ENCODE measurements at places on chromosomes 6 and 20.

DNA sequence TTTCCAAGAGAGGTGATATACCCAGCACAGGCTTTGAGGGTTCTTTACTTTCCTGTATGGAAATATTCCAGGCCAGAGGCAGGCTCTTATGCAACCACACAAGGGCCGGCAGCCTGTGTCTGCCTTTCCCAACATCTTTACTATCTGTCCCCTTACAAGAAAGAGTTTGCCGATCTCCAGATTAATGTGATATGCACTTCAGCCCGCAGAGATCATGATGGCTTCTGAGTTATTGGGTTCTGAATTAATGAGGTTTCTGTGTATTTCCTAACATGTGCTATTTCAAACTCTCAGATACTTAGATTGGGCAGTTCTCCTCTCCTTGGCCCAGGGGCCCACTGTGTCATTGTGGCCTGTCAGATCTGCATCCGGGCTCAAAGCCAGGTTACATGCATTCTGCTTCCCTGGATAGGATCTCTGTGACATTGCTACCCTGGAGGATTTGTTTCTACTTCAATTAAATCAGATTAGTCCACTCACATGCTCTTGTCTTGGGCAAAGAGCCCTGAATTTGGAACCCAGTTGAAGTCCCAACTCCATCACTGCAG, 56.6 kb downstream of the TGM2 start:
- peak; percentile 25 for DNase-seq

DNA sequence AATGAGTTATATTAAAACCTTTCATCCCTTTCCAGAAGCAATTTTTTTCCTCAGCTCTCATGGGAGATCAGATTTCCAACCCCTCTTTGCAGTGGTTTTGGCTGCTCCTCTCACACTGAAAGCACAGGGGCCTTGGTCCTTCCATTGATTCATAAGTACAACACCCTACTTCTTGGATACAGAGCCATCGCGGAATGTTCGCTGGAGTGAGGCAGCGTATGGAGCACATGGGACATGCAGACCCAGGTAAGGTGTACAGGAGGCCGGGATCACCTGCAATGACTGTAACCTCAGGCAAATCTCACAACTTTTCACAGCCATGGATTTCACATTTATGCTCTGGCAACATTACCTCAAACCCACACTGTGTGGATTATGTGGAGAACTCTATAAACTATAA, 75.2 kb upstream of the HEY2 start:
- no peak for DNase-seq

DNA sequence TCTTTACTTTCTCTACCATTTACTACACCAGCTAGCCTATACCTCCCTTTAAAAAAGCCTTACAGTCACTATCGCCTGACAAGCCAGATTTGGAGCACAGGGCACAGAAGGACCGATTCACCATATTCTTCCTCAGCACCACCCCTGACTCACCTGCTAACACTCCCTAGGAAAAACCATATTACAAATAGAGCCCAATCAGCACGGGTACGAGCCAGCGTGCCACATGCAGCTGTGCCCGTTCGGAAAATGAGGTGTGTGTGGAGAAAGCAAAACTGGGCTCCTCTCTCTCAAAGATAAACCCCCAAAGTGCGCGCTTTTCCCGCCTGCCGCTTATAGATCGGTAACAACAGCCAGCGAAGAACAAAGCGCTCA, 1.2 kb downstream of the SYNCRIP start:
- no peak for DNase-seq

GRCh38 chr20:14918976-14919375, 581.6 kb upstream of the FLRT3 start:
- DNase-seq = peak; percentile 9

GRCh38 chr20:58056921-58057686, 171.3 kb downstream of the ANKRD60 start:
- DNase-seq = no peak

DNA sequence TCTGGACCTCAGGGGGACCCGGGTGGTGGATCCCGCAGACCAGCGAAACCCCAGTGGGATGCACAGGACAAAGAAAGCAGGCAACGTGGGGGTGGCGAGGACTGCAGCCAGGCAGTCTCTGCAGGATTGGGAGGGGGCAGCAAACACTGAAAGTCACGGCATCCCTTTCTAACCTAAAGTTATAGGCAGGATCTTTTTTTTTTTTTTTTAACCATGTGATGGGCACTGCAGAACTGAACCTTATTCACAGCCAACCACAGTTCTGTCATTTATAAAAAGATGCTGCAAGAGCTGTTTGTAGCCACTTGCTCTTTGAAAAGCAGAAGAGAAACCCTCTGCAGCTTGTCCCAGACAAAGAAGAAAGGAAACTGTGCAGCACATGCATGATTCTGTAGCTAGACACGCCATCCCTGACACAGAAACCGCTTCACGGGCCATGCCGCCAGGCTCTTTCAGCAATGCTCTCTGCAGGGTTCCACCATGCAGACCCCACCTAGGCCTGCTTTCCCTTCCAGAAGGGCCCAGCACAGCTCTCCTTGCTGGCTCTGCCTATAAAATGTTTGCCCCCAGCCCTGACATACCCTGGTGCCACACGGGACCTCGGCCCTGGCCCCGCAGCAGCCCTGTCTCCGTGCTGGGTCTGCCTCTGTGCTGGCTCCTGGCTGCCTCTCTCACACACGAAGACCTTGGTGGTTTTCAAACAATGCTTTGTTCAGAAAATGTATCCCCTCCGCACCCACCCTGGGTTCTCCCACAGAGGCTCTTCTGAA, 70.8 kb downstream of the PYGB start:
- DNase-seq = no peak

GRCh38 chr6:33247977-33248642, 23.6 kb downstream of the VPS52 start:
- DNase-seq = peak; percentile 71

- peak; percentile 29 for DNase-seq
Measured at GRCh38 chr6:117498159-117498558, 15.7 kb downstream of the DCBLD1 start.

- DNase-seq = no peak
Measured at GRCh38 chr6:80636689-80637088, 530.2 kb downstream of the BCKDHB start.

DNA sequence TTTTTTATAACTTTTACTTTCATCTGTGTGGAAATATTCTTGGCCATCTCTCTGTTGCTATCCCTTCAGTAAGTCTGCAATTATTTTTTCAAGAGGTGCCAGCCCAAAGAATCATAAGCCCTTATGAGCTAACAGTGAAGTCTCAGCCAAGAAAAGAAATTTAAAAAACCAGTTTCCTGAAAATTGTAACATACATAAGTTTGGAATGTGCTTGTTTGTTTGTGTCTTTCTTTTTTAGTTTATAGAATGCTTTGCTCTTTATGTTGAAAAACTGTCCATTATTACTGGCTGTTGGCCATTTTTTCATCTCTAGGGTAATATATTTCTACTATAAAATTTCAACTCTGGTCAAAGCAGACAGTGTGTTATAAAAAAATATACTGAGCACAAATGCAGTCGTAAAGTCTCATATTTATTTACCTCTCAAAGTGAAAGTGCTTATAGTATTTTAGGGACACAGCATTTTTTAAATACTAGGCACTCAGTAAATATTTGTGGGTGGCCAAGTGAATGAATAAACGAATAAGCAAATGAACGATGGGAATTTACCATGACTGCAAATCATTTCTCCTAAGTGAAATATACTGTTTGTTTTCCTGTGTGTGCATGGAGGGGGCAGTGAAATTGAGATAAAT, 659.7 kb downstream of the KIF16B start:
- DNase-seq = no peak

DNA sequence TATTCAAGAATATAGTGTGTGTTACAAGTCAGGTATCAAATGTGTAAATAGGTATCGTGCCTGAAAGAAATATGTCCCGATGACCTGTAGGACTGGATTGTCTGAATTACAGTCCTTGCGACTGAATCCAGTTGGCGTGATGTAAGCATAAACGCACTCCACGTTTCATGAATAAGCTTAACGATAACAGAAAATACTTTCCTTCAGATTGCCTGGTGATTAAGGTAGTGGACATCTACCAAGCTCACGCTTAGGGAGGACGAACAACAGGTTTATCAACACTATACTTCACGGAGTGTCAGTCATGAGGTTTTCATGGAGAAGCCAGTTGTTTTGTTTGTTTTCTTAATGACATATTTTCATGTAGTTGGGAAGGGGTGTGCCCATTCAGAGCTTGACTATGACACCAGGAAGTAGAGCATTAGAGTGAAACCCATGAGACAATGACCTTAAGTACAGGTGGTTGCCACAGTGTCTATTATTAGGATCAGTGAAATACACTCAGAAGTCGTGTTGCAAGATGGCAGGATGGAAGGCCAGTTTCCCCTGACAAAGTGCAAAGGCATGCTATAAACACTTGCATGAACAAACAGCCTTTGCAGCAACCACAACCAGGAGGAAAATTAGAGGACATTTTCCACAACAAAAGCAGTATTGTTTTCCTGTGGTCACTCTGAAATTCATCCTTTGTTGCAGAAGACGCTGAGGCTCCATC, 305.8 kb upstream of the PRDM1 start:
- DNase-seq = no peak

DNA sequence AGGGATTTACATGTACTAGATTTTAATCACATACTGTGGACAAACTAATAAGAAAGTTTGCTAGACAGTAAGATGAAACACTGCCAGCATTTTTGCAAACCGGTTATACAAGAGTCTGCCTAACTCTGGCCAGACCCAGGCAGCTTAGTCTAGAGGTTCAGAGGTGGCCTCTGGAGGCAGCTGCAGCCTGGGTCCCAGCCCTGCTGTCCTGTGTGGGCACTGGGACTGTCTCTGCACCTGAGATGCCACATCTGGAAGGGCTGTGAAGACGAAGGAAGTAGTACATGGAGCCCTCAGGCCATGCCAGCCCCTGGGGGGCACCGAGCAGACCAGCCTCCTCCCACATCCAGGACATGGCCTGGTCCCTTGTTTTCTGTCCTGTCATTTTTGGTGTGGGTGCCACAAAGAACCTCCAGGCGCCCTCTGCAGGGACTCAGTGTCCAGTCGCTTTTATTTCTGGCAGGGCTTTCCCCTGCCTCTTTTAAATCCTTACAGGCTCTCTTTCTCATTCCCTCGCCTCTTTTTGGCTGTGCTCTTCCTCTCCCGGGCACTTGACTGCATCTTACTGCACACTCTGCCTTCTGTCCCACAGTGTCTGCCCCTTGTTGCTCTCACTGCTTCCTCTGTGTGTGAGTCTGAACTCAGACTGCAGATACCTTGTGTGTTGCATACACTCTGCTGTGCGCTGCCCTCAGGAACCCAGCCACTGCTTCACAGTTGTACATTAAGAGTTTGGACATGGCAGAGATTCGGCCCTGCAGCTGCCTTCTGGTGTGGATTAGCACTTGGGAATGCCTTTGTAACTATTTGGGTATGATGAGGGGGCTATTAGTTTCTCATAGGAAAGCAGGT, 216.7 kb downstream of the ZDHHC14 start:
- DNase-seq = no peak

DNA sequence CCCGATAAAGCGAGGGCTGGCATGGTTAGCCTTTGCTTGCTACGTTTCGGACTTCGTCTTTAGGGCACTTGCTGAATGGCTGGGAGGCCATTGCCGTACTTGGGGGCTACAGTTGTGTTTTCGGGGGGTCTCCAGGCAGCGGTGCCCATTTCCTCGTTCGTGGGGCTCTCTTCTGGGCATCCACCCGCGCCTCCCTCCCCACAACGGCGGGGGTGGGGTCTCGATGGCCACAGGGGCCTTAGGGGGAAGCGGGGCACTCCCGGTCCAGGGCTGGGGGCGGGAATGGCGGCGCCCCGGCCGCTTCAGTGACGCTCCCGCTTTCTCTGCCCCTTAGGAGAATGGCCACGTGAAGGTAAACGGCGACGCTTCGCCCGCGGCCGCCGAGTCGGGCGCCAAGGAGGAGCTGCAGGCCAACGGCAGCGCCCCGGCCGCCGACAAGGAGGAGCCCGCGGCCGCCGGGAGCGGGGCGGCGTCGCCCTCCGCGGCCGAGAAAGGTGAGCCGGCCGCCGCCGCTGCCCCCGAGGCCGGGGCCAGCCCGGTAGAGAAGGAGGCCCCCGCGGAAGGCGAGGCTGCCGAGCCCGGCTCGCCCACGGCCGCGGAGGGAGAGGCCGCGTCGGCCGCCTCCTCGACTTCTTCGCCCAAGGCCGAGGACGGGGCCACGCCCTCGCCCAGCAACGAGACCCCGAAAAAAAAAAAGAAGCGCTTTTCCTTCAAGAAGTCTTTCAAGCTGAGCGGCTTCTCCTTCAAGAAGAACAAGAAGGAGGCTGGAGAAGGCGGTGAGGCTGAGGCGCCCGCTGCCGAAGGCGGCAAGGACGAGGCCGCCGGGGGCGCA, 2.4 kb downstream of the MARCKS start:
- DNase-seq = no peak

- DNase-seq = peak; percentile 28
Measured at GRCh38 chr6:72048080-72048479, 161.7 kb downstream of the RIMS1 start.

GRCh38 chr20:6212903-6213302, 90.1 kb upstream of the FERMT1 start:
- no peak for DNase-seq

DNA sequence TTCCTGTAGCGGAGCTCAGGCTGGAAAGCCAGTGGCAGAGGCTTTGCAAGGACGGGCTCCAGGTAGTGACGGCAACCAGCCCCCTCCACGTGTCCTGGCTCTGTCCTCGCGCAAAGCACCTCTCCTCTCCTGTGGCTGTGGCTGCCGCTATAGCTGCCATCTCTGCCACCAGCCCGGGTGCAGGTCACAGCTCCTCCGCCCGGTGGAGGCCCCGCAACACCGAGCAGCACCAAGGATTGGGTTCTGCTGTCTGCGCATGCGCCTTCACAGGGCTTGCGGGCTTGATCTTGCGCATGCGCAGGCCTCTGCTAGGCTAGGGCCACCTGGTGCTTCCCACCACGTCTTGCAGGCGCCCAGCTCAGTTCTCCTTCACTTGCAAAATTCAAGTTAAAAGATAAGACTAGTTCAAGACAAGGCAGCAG, 625.4 kb downstream of the QKI start:
- DNase-seq = no peak

- no peak for DNase-seq
Measured at GRCh38 chr6:119781365-119781764, 431.8 kb upstream of the MAN1A1 start.

GRCh38 chr6:1405221-1405620, 15.8 kb downstream of the FOXF2 start:
- no peak for DNase-seq
